ENCODE measurements at places on chromosomes 2 and 18.

- DNase-seq, result no peak
These were observed 328 bp upstream of the PASK start for GRCh38 chr2:241149675-241149924.

DNA sequence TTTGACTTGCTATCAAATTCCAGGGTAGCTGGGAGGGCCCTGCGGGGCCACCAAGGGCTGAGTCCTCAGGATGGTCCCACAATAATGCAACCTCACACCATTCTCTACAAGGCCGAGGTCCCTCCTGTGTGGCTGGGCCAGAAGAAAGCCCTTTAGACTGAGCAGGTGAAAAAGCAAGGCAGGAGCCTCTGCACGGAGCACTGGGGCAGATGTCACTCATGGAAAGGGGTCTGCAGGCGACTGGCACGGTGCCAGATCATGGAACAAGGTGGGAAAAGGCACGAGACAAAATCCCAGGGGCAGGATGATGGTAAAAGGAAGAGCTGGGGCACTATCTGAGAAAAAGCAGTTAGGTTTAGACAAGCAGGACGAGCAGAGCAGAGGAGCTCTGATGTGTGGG is 16.1 kb downstream of the HJURP start:
- peak; percentile 49 for DNase-seq

DNA sequence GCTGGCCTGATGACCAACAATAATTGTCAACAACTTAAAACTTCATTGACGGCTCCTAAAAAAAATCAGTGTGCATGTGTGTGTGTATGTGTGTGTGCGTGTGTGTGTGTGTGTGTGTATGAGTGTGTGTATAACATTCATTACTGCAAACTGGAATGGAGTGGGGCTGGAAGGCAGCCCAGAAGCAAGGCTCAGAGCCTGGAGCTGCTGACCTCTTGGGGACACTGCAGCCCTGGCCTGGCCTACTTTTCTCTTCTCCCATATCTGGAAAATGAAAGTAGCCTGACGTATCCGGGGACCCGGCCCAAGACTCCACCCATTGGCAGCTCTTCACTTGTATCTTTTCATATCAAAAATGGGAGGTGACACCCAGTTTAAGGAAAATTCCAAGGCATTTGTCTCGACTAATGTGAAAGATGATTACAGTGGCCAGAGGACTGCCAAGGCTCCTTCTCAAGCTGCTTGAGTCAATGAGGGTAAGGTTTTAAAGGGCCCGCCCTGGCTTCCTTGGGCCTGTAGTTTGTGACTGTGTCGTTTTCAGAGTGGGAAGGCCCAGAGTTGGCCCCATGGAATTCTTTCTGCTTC is 72.4 kb upstream of the IL1R1 start:
- DNase-seq, result peak; percentile 96

- no peak for DNase-seq
These were observed 86.1 kb upstream of the GPC1 start for GRCh38 chr2:240349133-240350005.

GRCh38 chr2:218344090-218344754 is 12.4 kb upstream of the CATIP start:
- DNase-seq, result no peak

DNA sequence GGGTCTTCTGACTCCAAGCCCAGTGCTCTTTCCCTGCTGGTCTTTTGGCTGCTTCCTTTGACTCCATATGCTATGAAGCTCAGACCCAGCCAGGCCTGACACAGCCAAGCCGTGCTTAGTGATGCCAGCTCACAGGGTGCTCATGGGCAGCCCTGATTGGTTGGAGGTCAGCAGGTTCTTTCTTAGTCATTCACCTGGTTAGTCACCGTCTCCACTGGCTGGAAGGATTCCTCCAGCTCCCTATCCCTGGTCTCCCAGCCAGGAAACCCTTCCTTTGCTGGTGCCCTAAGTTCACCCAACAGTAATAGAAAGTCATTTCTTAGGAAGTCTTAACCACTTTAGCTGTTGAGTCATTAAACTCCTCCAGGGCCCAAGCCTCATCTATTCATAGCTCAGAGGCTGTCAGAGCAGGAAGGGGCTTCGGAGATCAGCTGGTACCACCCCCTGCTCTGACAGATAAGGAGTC is 3.9 kb downstream of the KCNK3 start:
- DNase-seq, result no peak

DNA sequence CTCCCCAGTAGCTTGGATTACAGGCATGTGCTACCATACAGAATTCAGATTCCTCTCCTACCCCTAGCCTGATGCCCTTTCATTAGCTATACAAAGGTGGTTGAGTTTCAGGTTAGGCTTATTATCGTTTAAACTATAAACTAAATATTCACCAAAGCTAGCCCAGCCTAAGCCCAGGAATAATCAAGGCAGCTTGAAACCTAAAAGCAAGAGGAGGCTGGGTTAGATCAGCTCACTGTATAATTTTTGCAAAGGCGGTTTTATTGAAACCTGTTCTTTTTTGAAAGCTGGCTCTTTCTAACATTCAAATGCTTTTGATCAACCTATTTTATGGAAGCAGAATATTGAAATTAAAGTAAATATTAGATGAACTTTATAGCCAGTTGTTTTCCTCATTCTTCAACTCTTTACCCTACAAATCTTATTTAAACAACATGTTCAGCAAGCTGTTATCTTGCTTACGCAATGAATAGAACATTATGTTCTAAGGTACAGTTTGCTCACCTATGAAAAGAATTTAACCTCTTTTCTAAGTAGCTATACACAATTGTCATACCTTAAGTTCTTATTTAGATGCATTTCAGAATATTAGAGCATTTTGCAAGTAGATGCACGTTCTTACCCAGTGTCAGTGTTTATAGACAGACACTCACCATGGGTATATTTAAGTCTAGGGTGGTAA is 241.6 kb downstream of the NEDD4L start:
- DNase-seq, result no peak

DNA sequence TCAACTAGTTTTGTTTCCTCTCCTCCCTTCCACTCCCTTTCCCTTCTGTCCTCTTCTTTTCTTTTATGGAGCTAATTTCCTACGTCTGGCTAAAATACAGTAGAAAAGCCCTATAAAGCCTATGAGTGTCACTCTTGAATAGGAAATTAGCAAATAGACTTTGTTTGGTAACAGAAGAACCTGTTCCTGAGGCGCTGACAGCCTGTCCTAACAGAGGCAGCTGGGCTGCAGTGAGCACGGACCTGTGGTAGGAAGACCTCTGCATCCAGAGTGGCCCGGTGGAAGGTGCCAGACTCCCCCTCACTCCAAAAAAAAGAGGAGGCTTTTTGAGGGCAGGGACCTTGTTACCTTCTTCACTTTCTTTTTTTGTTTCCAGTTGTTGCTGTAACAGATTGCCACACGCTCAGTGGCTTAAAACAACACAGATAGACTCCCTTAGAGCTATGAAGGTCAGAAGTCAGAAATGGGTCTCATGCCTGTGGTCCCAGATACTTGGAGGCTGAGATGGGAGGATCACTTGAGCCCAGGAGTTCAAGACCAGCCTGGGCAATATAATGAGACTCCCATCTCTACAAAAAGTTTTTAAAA is 81.2 kb upstream of the TXNDC2 start:
- DNase-seq, result no peak

DNA sequence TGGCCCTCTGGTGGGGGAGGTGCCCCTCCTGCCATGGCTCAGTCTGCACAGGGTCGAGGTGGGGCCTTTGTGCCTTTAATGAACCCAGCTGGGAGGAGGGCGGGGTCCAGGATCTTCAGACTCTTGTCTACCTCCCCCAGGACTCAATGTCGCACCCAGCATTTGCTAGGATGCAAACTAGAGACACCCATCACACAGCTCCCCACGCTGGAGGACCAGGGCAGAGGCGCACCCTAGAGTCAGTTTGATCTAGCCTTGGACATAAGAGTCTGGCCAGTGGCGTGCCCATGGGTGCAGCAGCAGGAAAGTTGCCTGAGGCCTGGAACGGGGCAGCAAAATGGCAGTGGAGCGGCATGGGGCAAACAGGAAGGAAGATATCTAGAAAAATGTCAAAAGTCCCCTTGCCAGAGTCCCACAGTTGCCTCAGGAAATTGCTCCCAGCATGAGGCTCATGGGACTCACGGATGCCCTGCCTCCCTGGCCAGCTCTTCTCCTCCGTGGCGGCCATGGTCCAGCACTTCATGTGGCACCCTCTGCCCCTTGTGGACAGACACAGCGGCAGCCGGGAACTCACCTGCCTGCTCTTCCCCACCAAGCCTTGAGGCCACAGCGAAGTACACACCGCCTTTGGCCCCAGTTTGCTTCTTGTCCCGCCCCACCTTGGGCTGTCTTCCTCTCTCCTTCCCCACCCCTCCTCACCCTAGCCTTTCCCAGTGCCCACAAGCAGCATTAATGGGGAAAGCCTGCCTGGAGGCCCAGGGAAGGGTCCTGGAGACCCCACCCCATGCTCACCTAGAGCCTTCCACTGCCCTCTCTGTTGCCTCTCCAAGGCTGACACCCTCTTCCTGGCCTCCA is 17.7 kb downstream of the SH2D6 start:
- DNase-seq, result no peak

DNA sequence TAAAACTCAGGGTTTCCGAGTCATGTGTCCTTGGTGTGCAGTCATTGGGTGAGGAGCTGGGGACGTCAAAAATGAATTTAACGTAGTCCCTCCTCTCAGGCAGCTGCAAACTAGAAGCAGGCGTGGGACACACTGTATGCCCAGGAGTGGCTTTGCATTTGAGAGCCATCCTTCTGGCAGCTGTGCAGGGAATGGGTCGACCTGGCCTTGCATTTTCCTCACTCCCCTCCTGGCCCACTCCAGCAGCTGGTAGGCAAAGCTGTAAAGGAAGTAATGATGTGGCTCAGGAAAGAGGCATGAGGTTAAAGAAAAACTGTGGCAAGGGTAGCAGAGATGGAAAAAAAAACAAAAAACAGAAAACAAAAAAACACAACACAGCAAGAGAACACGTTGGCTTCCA is 46.5 kb downstream of the RNF144A start:
- DNase-seq, result no peak

GRCh38 chr2:130864830-130865800 is 28.4 kb downstream of the ARHGEF4 start:
- peak; percentile 29 for DNase-seq

GRCh38 chr2:135257383-135258090 is 205.4 kb downstream of the RAB3GAP1 start:
- DNase-seq, result no peak

DNA sequence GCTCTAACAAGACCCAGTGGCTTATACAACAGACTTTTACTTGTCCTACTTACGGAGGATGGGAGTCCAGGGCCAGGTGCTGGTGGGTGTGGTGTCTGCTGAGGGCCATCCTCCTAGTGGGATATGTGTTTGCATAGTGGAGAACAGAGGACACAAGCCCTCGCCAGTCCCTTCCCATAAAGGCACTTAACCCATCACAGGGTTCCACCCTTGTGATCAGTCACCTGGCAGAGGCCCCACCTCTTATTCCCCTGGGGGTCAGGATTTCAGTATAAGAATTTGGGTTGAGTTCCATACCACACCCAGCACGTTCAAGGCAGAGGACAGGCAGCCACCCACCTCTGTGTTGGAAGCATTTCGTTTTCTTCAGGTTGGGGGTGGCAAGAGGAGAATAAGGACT is 259.0 kb downstream of the AGAP1 start:
- DNase-seq, result no peak

- no peak for DNase-seq
These were observed 46.5 kb downstream of the ZAP70 start for GRCh38 chr2:97759727-97760407.

- peak; percentile 24 for DNase-seq
These were observed 296 bp downstream of the TTC21B start for GRCh38 chr2:165953306-165953654.

DNA sequence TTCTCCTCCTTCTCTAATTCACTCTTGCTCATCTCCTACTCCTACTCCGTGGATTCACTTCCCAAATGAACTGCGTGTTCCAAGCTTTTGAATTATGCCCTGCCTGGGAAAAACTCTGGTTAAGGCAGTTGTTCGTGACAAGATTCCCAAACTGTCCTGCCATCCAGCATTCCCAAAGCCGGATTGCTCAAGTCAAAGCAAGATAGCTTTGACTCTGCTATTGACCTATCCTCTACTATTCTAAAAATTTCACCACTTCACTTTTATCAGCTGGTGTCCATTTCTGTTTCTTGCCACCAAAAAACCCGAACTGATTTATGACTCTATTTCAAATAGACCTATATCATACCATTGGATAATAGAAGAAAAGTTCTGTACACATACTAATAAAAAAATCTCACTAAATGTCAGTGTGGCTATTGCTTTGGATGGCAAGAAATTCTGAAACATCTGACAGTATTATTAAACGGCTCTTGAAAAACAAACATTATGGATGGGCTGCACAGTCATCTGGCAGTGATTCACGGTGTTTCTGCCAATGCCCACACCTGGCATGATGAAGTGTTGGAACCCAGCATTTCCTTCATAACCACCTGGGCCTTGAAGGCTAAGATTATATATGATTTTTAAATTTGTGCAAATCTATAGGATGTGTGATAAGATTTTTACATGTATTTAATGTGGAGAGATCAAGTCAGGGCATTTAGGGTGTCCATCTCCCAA is 87.4 kb downstream of the NCKAP5 start:
- no peak for DNase-seq

- no peak for DNase-seq
These were observed 140.4 kb upstream of the VRK2 start for GRCh38 chr2:57906152-57906732.

DNA sequence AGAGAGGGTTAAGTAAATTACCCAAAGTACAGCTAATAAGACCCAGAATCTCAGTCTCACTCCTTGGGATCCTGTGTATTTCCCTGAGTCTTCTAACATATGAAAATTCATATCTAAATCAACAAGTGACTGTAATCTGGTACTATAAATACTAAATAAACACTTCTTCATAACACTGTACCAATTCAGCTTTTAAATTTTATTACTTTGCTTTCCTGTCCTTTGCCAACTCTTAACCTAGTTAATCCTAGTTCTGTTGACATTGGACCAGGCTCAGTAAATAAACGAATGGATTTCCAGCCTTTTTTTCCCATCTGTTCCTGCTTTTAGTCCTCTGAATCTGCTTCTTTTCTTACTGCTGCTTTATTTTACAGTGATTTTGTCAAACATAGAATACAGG is 13.8 kb downstream of the MRPL35 start:
- DNase-seq, result no peak

DNA sequence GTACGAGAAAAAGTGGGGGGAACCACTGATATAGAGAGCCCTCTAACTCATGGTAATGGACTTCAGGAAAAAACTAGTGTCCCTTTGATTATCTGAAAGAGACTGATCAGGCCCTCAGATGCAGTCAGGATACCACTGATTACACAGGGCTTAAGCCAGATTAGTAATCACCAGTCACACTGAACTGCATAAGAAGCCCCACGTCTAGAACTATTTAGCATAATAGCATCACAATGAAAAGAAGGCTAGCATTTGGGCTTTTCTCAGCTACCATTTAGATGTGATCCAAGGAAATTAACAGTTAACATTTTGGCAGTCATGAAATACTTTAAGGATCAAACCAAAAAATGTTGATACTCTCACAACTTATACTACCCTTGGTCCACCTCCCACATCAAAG is 813.1 kb upstream of the POU3F3 start:
- no peak for DNase-seq

GRCh38 chr2:148965623-148966437 is 72.7 kb upstream of the LYPD6B start:
- no peak for DNase-seq

- no peak for DNase-seq
These were observed 752 bp downstream of the ASTL start for GRCh38 chr2:96137321-96138178.
